ENCODE measurements at places on chromosomes 11 and 22.

GRCh38 chr11:109765709-109766311 lies 327.4 kb upstream of the ZC3H12C start:
- no peak for DNase-seq

GRCh38 chr11:19880088-19880345 lies 167.4 kb downstream of the NAV2 start:
- no peak for DNase-seq

DNA sequence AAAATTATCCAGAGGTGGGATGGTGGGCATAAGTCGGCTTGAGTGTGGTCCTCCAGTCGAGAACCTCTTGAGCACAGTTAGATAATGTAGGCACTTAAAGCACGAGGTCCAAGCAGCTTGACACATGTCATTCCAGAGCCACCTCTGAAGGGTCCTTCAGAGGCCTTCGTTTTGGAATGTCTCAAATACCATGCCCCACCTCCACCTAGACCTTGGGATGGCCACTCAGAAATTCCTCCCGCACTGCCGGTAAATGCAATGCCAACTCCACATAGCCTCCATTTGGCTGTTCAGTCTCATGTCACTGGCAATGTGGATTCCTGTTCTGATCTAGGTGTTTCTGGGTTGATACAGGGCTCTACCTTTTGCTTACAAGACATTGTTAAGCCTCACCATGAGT lies 43.9 kb downstream of the BDNF start:
- DNase-seq = no peak

DNA sequence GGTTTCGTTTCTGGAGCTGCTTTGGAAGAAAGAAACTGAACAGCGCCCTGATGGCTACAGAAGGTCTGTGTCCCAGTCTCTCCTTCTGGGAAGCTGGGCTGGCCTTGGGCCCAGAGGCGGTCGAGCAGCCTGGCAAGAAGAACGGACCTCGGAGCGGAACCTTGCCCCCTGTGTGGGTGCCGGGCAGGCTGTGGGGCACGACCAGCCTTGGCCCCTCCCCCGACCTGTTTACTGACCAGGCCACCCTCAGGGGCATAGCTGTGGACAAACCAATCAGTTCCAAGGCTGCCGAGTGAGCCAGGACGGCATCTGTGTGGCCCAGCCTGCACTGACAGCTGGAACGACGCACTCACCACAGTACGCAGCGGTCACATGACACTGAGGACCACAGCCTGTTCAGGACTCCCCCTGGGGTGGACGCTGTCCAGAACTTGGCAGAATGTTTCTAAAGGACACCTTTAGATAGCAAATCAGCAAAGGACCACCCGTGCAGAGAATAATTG lies 7.2 kb downstream of the PIM3 start:
- no peak for DNase-seq

DNA sequence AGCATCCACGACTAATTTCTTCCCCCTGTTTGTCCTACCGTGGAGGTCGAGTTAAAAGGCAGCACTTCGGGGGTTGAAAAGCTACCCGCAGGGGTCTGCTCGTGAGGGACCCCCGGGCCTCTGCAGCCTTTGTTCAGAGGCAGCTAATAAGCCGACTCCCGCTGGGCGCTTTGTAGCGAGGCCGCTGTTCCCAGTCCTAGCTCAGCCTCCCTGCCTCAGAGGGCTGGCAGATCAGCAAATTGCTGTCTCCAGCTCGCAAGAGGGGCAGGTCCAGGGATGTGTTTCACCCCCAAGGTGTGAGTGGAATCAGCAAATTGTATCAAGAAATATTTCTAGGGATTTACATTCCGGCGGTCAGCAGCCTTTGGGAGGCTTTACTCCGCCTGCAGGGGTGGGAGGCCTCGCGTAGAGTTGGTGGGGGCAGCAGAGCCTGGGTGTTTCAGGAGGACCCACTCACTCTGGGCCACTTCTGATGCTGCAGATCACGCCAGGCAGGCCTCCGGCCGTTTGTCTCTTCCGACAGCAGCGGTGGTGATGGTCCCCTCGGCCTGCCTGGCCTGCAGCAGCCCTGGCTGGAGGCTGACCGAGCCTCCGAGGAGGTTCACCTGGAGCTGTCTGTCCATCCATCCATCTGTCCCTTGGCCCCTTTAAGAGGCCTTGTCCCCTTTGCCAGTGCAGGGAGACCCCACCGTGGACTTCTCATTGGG lies 21.6 kb upstream of the KCNQ1OT1 start:
- no peak for DNase-seq
